ENCODE measurements at places on chromosomes 1 and 21. TPM values are rescaled to one million over a fixed set of nuclear protein-coding genes. Genes with fewer than 3 reads are reported as not detected.

The CCDC30 gene
- 5.5 TPM for total RNA-seq

The CFAP74 gene
- not detected for total RNA-seq

DNA sequence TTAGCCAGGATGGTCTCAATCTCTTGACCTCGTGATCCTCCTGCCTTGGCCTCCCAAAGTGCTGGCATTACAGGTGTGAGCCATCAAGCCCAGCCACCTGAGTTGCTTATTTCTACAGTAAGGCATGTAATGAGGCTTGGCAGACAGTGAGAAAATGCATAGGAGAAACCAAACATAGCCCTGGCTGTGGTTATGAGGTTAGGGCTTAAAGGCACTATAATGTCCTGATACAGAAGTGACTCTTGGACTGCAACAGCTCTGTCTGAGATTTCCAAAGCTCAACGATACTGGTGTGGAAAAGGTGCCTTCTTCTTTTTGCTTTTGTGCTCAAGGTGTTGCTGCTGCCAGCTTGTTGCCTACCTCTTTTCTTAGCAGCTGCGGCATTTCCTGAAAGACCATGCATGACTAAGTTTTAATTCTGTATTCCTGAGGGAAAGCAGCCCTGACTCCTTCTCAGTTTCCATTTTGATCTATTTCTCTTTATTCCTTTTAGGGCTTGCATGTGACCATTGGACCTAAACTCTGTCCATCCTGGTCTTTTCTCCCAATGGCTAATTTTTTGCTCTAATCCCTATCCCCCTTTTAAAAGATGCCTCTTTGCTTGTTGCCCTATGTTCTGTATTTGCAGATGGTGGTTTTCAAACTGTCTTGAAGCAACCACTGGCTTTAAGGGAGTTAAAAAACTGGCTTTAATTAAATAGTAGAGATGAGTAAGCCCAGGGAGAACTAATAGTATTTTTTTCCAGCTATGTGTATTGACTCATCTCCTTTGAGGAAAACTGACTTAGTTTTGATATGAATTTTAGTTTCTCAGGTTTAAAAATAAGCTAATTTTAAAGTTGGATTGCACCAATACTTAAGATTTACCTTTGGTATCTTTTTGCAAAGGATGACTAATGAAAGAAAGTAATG lies 70.3 kb downstream of the KIF1B start:
- DNase-seq, result no peak

DNA sequence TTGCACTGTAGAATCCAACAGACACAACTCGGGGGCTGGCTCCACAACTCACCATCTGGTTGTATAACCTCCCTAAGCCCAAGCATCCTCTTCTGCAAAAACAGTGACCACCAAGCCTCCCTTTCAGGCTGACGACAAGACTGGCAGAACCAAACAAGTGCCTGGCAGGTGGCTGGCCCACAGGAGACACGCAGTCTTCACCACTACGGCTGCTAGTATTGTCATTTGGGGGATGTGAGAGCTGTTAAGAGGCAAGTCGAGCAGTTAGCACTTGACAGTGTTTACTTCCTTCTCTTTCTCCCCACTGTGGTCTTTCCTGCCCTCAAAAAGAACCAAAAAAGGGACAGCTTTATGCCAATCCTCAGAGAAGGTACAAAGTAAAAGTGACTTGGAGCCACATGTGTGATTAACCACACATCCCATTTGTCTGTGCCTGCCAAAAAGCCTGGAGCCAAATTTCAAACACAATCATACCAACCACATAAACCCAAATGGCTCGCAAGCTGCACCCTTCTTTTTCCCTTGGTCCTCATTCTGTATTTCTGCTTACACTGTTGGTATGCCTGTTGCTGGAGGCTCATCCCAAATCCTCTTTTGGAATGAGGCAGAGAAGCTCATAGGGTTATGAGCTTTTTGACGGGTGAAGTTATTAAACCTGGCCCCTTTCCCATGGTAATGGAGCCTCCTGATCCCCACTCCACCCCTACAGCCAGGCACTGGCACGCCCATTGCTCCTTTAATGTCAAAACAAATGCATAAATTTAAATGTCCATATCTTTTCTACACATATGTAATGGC lies 94.1 kb downstream of the TGFBR3 start:
- H3K4me3 ChIP-seq, result peak overlapping the region; percentile 53
- H3K27me3 ChIP-seq, result no peaks in the 10 kb centered on the region
- peaks cover 3% of the 10 kb centered on the region for H3K36me3 ChIP-seq
- H3K4me1 ChIP-seq, result peaks cover 37% of the 10 kb centered on the region
- H3K27ac ChIP-seq, result peak overlapping the region; percentile 84
- no peak for DNase-seq

- DNase-seq, result no peak
- peaks cover 81% of the 10 kb centered on the region for H3K36me3 ChIP-seq
- no peaks in the 10 kb centered on the region for H3K27me3 ChIP-seq
- H3K4me3 ChIP-seq, result no peak overlapping the region
- H3K27ac ChIP-seq, result no peak overlapping the region
- H3K4me1 ChIP-seq, result no peaks in the 10 kb centered on the region
Observed at GRCh38 chr1:39379187-39379586, 112.2 kb upstream of the BMP8A start.

All from naive thymus-derived CD8-positive, alpha-beta T cell (primary cell).